Aorta (tissue), 5 donors: ENCODE measurements at places on chromosomes 3 and 15. TPM values are rescaled to one million over a fixed set of nuclear protein-coding genes. Genes with fewer than 3 reads are reported as not detected.
A peak's percentile ranks its signal among the peaks of the same experiment; 100 is the strongest.

DNA sequence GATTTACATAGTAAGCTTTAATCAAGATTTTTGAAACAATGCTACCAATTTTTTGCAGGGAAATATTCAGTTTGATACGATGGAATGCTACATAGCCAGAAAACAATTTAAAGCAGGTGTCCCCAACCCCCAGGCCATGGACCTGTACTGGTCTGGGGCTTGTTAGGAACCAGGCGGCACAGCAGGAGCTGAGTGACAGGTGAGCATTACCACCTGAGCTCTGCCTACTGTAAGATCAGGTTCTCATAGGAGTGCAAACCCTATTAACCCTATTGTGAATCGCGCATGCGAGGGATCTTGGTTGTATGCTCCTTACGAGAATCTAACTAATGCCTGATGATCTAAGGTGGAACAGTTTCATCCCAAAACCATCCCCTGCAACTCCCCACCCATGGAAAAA, 322.6 kb upstream of the NECTIN3 start:
- DNase-seq, result no peak
- no peaks in the 10 kb centered on the region for H3K4me1 ChIP-seq
- no peak overlapping the region for H3K4me3 ChIP-seq

MYNN gene
- 10.6 TPM for polyA plus RNA-seq

GRCh38 chr15:51751697-51752683, 593 bp downstream of the TMOD2 start:
- H3K4me3 ChIP-seq, result peak overlapping the region; percentile 85
- no peaks in the 10 kb centered on the region for H3K4me1 ChIP-seq
- H3K27me3 ChIP-seq, result no peaks in the 10 kb centered on the region
- H3K36me3 ChIP-seq, result no peaks in the 10 kb centered on the region
- DNase-seq, result peak; percentile 78

MUC4 gene
- polyA plus RNA-seq, result 0.25 TPM

- no peaks in the 10 kb centered on the region for H3K4me1 ChIP-seq
- no peak for DNase-seq
- H3K36me3 ChIP-seq, result no peaks in the 10 kb centered on the region
- no peaks in the 10 kb centered on the region for H3K27me3 ChIP-seq
- no peak overlapping the region for H3K4me3 ChIP-seq
Observed at GRCh38 chr3:194508491-194509453, 22.0 kb upstream of the ATP13A3 start.

ISLR gene
- 111 TPM for polyA plus RNA-seq
